Umbilical cord (tissue), 2 donors: ENCODE measurements at places on chromosomes 7 and 10. TPM values are rescaled to one million over a fixed set of nuclear protein-coding genes. Genes with fewer than 3 reads are reported as not detected.

Gene PKD2L1
- total RNA-seq = not detected

Gene ANXA8
- total RNA-seq = 32.5 TPM

Gene BICC1
- 12.8 TPM for total RNA-seq

Gene TMEM176A
- total RNA-seq = 68.1 TPM

Gene CCZ1
- 35.2 TPM for total RNA-seq

Gene PLAC9
- total RNA-seq = 169 TPM

Gene KEL
- total RNA-seq = not detected

- no peak for DNase-seq
These were observed 60.7 kb downstream of the PDIA4 start for GRCh38 chr7:148967602-148968001.

DNA sequence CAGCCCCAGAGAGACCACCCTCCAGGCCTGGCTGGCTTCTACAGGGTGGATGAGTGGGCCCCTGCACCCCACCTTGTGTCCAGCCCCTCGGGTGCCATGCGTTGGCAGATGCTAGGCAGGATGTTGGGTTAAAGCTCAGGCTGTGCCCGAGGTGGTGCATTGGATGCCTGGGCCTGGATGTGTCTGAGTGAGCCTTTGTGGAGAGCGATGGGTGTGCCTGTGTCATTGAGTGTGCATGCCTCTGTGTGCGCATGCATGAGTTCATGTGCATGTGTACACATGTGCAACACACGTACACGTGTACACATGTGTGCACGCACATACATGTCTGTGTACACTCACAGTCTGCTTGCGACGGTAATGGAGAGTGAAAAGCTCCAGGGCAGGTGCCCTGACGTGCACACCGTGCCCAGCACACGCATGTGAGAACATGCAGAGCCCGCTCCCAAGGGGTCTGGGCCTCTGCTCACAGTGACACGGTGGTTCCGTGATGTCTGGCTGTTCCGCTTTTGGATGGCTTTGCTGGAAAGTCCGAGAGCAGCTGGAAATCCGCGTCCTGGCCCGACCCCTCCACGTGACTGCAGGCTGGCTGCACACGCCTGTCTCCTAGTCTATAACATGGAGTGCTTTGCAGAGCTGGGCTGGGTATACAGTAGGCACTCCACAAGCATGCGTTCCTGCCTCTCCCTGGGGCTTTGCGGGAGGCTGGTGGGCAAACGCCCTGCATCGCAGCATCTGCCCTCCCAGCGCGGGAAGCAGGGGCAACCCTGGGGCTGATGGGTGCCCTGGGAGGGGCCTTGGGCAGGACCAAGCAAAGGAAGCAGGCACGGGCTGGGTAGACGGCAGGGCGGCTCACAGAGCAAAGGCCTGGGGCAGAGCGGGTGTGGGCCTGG lies 36.9 kb downstream of the ELFN1 start:
- DNase-seq = no peak

DNA sequence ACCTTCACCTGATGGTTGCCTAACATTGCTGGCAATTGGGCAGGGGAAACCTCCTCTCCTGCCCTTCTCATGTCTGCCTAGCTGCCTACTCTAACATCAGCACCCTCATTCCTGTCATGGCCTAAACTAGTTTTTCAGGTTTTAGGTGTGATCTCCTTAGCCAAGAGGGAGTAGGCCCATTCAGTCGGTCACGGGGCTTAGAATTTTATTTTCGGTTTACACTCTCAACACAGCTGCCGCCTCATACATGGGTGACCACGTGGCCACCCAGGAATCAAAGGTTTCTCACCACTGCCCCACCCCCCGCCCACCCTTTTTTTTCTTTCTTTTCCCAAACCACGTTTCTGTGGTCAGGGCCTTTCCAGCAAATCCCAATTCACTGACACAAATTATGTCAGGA lies 97.2 kb downstream of the RALA start:
- peak; percentile 43 for DNase-seq

DNA sequence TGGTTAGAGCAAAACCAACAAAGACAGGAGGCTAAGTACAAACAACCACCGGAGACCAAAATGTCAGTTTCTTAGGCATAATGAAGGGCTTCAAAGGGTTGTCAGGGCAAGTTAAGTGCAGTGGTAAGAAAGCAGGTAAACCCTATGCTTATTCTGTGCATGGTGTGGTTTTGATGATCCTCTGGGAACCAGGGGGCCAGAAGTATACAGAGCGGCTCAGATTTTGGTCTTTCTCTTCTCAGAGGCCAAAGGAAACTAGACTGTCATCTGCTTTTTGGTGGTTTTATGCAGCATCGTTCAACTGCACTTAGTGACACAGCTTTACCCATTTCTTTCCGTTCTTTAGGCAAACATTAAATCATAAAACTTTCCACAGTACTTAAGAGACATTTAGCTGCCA lies 332.7 kb upstream of the CELF2 start:
- no peak for DNase-seq

DNA sequence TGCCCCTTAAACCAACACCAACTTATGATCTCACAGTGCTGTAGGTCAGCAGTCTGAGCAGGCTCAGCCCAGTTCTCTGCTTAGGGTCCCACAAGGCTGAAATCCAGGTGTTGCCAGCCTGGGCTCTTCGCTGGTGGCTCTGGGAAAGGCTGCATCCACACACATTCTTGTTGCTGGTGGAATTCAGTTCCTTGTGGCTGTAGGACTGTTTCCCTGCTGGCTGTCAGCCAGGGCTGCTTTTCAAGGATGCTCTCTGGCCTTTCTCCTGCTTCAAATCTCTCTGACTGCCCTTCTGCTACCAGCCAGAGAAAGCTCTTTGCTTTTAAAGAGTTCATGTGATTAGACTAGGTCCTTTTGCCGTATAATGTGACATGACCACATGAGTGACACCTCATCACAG lies 15.3 kb downstream of the POLL start:
- no peak for DNase-seq

DNA sequence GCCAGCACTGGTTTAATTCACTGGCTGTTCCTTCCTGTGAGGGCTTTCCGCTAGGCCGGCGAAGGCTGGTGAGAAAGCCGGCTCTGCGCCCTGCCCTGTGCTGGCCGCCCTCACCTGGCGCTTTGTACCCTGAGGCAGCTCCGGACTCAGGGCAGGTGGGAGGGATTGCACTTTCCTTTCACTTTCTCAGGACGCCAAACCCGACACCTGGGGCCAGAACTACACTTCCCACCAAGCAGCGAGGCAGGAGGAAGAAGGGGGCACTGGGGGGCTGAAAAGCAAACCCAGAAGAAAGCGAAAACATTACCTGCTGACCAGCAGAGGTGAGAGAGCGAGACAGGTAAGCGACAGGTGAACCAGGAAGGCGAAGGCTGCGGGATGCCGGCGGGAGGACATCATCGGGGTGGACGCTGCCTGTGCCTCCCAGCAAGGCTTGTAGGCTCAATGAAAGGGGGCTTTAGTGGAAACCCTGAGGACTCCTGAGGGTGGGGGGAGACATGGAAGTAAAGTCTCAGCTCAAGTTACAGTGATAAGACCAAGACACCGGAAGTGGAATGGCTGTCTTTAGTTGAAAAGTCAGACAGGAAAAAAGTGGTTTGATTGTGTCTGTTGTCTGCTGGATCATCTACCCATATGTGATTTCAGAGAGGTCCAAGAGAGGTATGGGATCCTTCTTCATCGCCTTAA lies at the start of gene RAB19:
TSS of gene RAB19 (plus strand) at position 181 of the 687 bp plus-strand sequence. CDS start 3,589 bp downstream, outside the sequence.
- DNase-seq = no peak

DNA sequence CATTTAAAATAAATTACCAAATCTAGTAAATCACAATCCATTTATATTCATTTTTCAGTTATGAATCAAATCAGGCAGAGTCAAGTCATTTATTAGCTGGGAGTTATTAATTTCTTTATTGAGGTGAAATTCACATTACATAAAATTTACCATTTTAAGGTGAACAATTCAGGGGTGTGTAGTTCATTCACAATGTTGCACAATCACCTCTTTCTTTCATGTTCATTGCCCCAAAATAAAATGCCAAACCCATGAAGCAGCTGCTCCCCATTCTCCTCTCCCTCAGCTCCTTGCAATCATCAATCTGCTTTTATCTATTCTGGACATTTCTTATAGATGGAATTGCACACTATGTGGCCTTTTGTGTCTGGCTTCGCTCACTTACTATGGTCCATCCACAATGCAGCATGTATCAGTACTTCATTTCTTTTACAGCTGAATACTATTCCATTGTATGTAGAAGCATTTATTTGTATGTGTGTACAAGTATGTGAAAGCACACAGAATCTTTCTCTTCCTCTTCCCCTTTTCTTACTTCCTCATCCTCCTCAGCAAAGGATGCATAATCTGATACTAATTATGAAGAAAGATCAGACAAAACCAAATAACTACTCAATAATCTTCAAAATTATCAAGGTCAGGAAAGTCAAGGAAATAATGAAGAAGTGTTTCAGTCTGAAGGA lies 60.6 kb downstream of the LMBR1 start:
- no peak for DNase-seq

GRCh38 chr7:134513169-134513752 lies 14.1 kb upstream of the AKR1B10 start:
- peak; percentile 59 for DNase-seq

DNA sequence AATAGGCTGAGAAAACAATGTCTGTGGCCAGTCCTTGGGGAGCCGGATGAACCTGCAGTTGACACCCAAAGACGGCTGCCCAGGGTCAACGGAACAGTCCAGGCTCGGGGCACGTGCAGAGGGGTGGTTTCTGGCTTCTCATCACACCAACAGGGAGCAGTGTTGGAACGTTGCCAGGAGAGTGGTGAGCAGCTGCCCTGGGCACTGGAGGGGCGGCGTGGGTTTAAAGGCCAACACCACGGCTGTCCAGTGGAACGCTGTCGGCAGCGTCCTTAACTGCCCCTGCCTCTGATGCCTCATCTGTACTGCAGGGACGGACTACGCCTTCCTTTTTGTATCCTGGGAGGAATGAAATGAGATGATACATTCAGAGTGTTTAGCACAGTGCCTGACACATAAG lies 19.8 kb downstream of the JCAD start:
- DNase-seq = no peak

GRCh38 chr10:123906296-123906695 lies 14.7 kb upstream of the CPXM2 start:
- no peak for DNase-seq
